ENCODE measurements at places on chromosomes 2 and 18.

- no peak for DNase-seq
These were observed 351.1 kb downstream of the RND3 start for GRCh38 chr2:150136401-150136800.

- peak; percentile 66 for DNase-seq
These were observed 57.3 kb upstream of the PSMD14 start for GRCh38 chr2:161250864-161251436.

DNA sequence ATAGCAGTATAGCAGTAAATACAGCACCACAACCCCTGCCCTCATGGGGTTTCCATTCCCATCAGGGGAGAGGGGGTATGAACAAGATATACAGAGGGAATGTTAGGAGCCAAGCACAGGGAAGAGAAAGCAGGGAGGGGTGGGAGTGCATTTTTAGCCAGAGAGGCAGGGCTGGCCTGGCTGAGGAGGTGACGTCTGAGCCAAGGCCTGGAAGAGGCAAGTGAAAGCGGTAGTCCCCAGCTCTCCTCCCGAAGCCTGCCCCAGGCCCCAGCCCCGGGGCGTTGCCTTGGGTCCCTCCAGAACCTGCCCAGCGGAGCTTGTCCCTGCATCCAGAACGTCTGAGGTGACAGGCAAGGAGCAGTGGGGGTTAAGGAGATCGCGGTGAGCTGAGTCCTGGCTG, 45.1 kb upstream of the FOSL2 start:
- no peak for DNase-seq

DNA sequence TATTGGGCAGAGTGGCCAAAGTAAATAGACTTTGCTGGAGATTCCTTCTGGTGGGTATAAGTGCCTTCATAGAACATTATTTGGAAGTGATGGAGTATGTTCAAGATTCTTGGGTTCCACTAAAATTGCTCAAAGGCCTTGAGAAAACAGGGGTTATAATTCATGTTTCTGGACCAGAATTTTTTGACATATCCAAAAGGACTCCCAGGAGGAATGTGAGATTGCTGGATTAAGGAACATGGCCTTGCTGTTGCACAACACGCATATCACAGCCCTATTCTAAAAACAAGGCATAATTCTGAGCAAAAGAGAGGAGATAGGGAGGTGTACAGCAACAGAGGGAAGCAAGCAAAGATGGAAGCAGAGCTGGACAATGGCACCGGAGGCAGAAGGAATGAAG, 111.7 kb upstream of the TNP1 start:
- no peak for DNase-seq

GRCh38 chr2:96180002-96180401, 28.6 kb downstream of the STARD7 start:
- DNase-seq: no peak

DNA sequence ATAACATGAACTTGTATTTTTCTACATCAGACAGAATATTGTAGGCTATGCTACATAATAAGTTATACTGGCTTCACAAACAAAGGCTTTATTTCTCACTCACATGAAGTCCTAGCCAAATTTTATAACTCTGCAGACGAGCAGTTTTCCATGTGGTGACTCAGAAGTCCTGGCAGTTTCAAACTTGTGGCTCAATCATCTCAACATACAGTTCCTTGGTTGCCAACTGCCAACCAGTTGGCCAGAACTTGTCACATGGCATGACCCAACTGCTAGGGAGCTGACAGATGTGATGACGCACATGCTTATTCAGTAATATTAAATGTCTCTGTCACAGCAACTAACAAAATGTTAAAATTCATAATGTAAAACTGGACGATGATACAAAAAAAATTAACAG, 63.8 kb upstream of the ZC3H15 start:
- DNase-seq: peak; percentile 34

- DNase-seq: no peak
These were observed 148.0 kb upstream of the CYRIA start for GRCh38 chr2:16813593-16813992.

DNA sequence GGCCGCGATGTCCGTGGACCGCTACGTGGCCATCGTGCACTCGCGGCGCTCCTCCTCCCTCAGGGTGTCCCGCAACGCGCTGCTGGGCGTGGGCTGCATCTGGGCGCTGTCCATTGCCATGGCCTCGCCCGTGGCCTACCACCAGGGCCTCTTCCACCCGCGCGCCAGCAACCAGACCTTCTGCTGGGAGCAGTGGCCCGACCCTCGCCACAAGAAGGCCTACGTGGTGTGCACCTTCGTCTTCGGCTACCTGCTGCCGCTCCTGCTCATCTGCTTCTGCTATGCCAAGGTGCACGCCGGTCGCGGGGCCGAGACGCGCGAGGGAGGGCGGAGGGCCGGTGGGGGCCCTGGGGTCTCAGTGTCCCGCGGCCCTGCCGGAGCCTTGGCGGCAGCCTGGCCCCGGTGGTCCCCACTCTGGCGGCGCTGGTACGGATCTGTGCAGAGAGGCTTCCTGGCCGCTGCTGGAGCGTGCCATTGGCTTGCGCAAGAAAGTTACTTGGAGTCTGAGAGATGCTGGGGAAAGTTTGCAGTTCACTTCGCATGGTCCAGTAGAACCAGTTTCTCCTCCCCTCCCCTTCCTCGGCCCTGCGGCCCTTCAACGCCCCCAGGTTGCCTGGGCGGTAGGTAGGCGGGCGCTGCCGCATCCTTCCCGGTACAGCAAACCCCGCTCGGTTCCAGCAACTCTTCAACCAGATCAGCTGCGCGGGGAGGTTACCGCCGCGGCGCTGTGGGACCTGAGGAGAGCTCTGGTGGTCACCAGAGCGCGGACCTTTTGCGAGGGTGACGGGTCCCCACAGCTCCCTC, 1.5 kb downstream of the GALR1 start:
- no peak for DNase-seq

DNA sequence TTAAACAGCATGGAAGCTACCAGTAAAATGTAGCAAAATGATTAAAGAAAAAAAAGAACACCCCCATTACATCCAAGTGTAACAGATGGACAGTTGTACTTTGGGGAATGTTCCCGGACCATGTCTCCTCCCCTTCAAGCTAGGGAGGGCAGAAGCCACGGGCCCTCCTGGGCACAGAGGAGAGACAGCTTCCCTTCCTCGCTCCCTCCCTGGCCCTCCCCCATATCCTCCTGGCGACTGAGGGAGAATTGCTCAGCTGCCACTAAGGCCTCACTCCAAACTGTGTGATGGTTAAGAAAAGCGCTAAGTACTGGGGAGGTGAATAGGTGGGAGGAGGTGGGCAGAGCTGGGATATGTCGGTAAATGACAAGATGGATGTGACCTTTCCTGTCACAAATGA, 358.0 kb downstream of the HRH4 start:
- DNase-seq: no peak

- DNase-seq: no peak
These were observed 46.4 kb downstream of the SLC8A1 start for GRCh38 chr2:40405465-40405864.

- peak; percentile 11 for DNase-seq
These were observed 74.7 kb downstream of the TNFRSF11A start for GRCh38 chr18:62399781-62400308.

DNA sequence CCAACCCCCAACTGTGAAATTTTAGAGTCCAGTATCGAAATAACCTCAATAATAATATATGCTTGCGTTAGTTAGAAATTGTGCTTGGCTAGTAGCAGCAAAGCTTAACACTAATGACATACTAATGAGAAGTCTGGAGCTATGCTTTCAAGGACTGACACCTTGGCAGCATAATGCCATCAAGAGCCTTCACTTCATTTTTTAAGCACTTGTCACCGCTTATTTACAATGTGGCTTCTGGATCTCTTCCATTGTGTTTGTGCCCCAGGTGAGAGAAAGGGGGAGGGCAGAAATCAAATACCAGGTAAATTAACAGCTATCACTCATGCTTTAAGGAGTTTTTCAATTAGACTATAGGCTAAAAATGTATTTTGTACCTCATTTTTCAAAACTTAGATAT, 101.5 kb downstream of the CDH7 start:
- DNase-seq: no peak

- DNase-seq: no peak
These were observed 155.8 kb downstream of the PTPRM start for GRCh38 chr18:7722955-7723354.

DNA sequence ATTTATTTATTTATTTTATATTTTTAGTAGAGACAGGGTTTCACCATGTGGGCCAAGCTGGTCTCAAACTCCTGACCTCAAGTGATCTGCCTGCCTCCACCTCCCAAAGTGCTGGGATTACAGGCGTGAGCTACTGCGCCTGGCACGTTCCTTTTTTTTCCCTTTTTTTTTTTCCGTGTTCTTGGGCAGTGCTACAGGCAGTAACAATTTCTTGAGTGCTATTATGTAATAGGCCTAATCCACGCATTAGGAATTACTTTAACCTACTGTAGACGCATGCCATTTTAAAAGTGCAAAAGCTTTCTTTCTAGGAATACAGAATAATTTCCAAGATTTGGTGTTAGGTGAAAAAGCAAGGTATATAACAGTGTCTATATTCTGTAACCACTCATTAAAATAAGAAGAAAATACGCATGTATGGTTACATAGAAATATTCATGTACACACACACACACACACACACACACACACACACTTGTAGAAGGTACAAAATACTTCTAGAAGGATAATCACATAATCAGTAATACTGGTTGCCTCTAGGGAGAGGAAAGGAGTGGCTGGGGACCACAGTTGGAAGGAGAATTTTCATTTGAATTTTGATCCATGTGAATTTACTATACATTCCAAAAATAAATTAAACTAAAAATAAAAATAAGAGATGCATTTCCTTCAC, 92.3 kb downstream of the METTL8 start:
- DNase-seq: no peak

DNA sequence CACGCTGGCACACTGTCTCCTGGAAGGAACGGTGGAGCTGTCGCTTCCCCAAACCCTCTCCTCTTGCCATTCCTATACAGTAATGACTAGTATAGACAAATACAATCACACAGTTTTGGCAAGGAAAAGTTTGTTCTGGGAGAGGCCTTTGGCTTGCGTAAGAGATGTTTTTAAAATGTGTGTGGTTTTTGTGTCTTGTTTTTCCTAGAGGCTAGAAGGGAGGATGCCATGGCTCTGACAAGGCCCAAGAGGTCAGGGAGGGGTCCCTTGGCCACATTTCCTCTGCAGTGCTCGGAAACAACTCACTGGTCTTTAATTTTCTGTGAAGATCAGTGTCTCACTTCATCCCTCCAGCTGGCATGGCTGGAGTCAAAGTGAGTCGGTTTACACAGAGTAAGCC, 195.9 kb downstream of the SH3RF3 start:
- peak; percentile 67 for DNase-seq

- no peak for DNase-seq
These were observed 23.2 kb upstream of the PLA2R1 start for GRCh38 chr2:160085662-160086061.

DNA sequence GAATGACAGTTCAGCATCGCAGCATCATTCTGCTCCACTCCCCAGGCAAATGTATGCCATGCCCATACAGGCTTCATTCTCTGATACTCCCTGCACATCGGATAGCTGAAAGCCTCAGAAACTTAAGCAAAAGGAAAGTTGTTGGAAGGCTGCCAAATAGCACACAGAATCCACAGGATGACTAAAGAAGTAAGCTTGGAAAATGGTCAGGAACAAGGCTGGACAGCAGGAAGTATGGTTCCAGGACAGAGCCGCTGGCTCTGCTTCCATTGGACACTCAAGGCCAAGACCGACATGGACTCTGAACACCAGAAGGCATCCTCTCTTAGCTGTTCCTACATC, 256.5 kb downstream of the CDH20 start:
- DNase-seq: no peak

DNA sequence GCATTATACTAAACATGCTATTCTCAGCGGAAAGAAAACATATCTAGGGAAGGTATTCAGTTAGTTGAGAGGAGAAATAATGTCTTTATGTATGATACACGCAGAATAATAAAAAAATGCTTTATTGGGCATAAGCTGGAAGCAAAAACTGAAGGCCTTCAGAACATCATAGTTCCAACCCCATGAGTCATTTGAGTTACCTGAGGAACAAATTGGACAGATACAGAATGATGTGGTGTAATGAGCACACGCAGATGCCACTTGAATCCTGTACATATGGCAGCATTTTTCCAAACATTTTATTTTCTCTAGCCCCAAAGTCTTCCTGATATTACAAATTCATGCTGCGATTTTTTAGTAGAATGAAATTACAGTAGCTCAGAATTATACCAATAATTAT, 23.2 kb upstream of the TRIB2 start:
- no peak for DNase-seq

GRCh38 chr2:221420245-221420644, 151.9 kb downstream of the EPHA4 start:
- no peak for DNase-seq

GRCh38 chr2:236714080-236714479, 144.5 kb downstream of the ACKR3 start:
- no peak for DNase-seq

DNA sequence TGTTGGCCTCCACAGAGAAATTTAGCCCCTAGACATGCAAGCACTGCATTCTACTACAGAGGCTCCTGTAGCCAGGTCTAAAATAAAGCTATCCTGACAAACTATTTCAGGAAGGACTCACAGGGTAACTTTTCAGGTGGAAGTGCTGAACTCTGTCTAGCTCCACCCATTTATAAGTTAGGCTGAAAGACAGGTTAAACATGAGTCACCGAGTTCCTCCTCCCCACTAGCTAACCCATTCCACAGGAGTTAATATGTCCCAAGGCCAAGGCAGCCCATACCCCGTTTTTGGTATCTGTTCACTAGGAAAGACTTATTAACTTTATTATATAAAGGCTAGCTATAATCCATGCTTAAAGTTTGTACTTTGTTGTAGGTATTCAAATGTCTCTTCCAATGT, 3.5 kb downstream of the CWC22 start:
- DNase-seq: no peak

DNA sequence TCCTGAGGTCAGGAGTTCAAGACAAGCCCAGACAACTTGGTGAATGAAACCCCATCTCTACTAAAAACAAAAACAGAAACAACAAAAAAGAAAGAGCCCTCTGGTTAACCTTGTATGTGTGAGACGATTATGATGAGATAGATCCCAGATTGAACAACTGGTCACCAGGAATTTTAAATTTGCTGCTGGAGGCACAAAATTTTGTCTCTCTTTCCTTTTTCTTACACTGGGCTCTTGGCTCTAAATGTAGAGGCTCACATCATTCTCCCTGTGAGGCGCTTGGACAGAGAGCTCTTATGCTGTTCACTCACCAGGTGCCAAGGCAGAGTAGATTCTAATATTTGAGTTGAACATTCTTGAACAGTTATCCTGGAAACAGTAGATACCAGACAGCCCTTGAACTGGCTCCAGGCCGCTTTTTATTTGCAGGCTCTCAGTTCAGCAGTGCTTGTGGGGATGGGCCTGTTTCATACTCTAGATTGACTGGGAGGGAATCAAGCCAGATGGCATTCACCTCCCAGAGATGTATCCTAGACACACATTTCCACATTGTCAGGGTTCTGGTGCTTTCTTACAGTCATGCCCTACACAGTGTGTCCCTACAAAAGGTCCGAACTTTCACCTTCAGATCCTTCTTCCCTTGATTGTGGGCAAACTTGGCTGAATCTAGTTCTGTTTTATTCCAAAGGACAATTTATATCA, 1159.6 kb downstream of the RPIA start:
- no peak for DNase-seq

GRCh38 chr2:88471083-88471942, 18.8 kb upstream of the FOXI3 start:
- no peak for DNase-seq

Data from NB4 (cell line).